ENCODE measurements at places on chromosomes 5 and 9.

GRCh38 chr5:151212406-151212798, 11.5 kb downstream of the CCDC69 start:
- no peak for DNase-seq

- DNase-seq, result no peak
These were observed 1.3 kb upstream of the PDLIM4 start for GRCh38 chr5:132256086-132256782.

DNA sequence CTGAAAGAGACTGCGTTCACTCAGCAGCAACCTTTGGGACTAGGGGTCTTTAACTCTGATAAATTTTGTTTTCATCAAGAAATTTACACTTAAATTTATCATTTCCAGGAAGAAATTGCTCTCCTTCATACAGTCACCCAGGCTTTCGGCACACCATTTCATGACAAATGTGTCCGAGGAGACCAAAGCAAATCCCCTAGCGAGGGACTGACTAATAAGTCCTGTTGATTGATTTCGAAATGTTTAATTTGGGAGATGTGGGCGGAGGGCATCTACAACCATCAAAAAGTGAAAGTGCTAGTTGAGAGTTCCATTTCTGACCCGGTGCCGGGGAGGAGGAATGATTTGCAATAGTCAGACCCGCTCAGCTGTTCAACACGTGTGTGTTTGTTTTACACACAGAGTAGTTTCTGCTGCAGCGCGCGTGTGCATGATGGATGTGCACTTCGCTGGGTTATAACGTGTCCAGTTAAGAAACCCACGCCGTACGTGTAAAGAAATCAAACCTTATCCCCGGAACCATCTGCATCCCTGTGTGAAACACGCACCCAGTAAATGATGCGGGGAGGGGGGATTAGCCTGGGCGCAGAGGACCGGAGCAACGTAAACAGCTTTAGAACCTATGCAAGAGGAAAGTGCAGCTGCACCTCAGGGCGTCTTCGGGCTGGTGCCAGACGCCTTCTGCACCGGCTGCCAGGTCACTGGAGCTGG, 845 bp upstream of the NR4A3 start:
- DNase-seq, result peak; percentile 55

GRCh38 chr5:52800394-52801213, 12.9 kb downstream of the ITGA1 start:
- no peak for DNase-seq

- DNase-seq, result no peak
These were observed 64.9 kb upstream of the OSMR start for GRCh38 chr5:38780945-38781344.

DNA sequence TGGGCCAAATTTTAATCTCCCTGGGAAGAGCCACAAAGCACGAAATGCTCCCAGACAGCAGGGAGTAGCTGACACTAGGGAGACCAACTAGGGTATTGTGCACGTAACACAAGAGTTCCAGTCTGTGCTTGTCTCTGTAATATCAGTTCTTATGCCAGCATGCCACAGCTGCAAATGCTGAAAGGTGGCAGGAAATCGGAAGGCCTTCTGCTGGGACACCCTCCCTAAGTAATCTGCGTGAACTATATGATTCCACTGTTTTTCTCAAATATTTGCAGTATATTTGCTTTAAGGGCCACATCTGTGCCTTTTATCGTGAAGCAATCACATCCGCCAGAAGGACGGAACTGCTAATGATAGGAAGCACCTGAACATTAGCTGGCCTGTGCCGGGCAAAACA, 12.6 kb downstream of the VLDLR start:
- no peak for DNase-seq

DNA sequence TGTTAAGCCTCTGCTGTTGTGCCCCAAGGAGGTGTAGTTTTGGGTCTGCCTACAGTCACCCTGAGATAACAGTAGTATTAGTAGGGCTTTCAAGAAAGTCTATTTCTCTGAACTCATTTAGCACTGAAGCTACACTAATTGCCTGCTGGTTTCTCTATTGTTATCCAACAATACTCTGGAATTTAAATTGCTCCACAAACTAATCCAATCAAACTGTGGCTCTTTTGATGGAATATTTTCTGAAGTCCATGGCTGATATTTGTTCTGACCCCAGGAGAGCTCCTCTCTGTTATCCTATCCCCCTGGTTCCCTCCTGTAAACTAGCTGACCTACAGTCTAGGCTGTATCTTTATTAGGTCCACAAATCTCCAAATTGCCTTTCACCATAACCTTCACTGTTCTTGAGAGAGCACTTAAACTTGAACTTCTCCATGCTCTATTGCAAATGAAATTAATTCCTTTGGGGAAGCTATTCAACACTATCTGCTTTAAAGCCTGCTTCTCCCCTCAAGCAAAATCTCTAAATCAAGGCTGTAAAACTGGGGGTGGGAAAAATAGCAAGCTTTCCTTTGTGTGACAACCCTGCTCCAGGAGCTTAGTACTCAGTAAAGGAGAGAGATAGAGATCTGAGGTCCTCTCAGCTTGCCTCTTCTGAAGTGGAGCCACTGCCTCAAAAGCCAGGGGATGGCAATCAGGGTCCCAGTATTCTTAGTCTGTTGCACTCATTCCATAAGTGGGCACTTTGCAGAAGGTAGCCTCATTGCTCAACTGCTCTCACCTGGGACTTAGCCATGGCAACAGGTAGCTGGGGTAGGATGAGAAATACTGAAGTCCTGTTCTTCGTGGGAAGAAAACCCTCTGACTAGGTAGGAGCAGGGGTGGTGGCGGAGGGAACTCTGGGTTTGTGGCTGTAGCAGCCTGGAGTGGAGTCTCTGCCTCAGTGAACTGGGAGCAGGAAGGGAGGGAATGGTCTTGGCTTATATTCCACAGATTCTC, 110.9 kb downstream of the MACIR start:
- DNase-seq, result no peak

DNA sequence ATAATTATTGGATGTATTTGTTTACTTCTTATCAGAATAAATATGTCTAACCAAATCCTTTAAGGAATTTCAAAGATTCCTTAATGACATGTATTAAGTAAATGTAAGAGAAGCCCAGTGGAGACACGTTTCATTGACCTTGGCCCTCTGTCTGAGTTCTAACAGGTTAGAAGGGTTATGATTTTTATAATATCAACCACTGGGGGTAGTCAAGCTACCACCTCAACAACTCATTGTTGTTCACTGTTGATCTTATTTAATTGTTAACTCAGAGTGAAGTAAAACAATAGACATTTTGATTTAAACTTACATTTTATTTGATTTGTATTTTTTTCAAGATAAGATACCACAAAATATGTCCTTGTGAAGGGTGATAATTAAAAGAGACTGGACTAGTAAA, 499.2 kb upstream of the COX7C start:
- DNase-seq, result no peak

GRCh38 chr5:102231693-102232619, 64.1 kb downstream of the SLCO4C1 start:
- DNase-seq, result no peak

GRCh38 chr9:123796618-123797484, 133.1 kb downstream of the DENND1A start:
- no peak for DNase-seq

DNA sequence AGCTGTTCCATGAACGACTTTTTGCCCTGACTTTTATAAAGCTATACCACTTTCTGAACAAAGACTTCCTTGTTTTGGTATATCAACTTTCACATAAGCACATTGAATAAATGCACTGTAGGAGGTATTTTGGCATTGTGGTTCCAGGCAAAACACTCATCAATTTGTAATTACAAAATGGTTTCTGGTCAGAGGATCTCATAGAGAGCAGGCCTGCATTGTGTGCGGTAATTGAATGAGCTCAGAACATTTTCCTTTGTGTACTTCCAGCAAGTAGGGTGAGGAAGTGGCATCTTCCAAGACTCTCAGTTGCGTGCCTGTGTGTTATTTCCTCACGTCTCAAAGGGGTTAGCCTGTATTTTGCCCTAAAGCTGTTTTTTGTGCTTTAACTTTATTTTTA, 89.2 kb downstream of the PDE6A start:
- DNase-seq, result no peak

- no peak for DNase-seq
These were observed 59.4 kb upstream of the BASP1 start for GRCh38 chr5:17157916-17158529.

Measured in stimulated activated CD4-positive, alpha-beta T cell treated with anti-CD3 and anti-CD28 coated beads, Interleukin-12 subunit alpha, Interleukin-12 subunit beta, amount 100 ng/mL, for 24 hours (primary cell).